Stimulated activated CD4-positive, alpha-beta T cell treated with anti-CD3 and anti-CD28 coated beads, TNF-alpha, amount 100 ng/mL, for 24 hours (primary cell): ENCODE measurements at places on chromosomes 13 and 19.

DNA sequence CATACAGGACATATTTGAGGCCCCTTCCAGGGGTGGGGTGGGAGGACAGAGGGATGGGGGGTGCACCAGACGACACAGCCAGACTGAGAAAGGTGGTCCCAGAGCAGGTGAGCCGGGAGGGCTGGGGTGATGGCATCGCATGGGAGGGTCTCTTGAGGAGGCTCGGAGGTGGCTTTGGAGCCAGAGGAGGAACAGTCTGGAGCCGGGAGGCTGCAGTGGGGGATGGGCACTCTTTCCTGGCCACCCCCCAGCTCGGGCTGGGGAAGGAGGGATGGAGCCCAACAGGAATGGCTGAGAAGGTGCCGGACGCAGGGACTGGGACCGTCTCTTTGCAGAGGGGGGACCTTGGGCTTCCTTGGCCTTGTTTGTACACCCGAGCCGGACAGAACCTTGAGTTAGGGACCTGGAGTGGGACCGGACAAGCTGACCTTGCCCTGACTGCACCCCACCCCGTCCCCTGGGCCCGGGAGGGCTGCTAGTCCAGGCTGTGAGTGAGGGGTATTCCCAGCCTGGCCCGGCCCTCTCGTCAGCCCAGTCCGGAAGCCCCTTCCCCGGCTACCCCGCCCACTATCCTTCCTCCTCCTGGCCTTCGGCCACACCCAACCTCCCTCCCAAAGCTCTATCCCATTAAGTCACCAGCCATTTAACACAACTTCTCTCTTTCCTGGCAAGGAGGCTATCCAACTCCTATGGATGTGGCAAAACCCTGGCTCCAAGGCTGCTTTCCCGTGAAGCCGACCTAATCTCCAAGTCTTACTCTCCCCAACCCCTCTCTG is 816 bp upstream of the TBXA2R start:
- DNase-seq, result no peak

DNA sequence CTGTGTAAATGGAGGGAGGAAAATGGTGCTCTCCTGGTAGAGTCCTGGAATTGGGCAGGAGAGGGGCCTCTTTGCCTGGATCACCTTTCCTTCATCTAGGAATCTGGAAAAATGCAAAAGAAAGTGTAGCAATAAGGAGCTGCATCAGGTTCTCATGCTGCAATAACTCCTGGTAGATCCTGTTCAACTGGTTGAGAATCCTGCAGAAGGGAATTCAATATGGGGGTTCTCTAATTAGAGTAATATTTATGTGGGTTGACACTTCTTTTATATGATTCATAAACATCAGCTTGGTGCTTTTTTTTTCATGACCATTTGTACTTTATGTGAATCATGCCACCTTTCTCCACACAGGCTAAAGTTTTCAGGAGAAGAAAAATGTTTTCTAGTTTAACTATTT is 9.5 kb upstream of the NUDT15 start:
- no peak for DNase-seq

DNA sequence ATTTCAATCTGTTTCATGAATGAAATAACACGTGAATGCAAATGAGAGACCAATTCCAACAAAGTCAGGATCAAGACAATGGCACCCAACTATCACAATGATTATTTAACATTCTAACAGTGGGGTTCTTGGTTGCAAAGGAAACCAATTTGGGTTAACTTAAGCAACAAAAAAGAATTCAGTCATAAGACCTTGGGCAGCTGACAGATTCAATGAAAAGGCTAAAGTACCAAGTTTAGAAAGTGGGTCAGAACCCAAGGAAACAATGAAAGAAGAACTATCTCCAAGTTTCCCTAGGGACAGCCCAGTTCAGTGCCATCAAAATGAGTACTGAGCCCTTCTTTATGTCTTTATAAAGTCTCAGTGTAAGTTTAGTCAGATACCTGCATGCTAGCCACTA is 17.5 kb upstream of the SIGLEC14 start:
- no peak for DNase-seq

DNA sequence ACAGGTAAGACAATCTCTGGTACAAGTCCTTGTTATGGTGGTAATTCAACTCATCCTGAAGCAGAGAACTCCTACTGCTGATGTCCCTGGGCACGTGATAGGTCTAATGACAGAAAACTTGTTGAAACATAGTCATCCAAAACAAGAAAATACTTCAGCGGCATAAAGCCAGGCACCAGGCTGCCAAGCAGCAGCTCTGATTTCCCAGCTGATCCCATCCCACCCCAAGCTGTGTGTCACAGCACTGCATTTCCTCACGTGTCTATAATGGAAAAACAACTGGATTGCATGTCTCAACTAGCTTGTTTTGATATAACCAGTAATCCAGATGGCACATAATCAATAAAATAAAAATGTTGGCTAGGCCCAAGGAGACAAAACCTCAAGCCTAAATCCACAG is 64.8 kb downstream of the MIPEP start:
- no peak for DNase-seq

GRCh38 chr13:32857077-32857476 is 159.1 kb upstream of the KL start:
- DNase-seq, result no peak

DNA sequence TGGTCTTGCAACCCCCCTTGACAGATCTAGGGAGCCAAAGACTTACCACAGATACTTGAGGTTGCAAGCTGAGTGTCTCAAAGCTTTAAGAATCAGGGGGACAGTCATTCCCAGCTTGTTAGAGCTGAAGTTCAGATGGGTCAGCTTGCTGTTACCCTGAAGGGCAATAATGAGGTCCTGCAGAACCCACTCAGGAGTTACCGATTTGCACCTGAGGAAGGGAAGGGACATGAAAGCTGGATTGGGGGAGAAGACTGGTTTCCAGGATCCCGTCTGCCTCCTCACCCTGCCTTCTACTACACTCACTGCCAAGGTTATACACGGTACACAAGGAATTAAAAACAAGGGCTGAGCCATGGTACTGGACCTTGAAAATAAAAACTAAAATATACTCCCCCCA is 24.4 kb downstream of the NLRP13 start:
- no peak for DNase-seq

DNA sequence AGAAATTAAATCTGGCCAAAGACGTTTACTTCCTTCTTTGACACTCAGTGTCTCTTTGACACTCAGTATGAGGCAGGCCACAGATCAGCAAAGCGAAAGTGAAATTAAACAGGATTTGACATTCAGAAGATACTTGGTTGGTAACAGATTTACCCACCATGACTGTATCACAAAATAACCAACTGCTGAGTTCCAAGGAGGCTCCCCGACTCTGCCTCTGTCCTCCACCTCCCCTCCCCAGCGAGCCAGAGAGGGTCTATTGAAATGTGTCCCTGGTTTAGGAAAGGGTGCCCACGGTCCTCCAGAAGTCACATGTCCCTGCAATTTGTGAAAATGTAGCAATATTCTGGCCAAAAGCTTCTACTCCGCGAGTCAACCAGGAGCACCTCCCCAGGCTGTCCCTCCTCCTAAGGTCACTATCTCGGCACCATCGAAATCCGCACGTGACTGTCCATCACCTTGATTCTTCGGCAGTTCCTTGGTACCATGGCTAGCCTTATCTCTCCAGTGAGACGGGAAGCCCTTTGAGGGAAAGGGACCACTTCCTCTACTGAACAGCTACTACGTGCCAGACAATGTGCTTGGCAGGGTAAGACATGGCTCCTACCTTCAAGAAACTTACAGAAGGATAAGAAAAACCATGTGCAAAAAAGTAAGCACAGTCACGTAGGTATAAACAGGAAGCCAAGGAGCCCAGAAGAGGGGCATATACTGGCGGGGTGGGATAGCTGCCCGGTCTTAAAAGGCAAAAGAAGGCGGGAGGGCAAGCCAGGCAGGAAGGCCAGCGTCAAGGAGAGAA is 1.5 kb downstream of the N4BP2L1 start:
- peak; percentile 8 for DNase-seq

DNA sequence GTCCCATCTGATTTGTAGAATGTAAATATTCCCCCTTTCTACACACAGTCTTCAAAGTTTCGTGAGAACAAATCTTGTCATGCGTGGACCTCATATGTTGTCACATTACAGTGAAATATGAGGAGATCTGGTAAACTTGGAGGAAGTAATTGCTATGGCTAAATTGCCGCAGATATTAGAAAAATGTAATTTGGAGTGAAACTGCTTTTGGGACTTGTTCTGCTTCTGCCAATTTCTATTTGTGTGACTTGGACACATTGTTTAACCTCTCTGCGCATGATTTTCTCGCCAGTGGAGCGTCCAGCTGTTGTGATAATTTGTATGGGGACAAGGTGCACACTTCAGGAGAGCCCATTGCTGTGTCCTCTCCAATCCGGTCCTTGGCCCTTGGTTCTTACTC is 693.1 kb upstream of the SLC10A2 start:
- DNase-seq, result no peak

- DNase-seq, result no peak
Measured at GRCh38 chr13:111168107-111168506, 53.0 kb downstream of the ARHGEF7 start.
